Activated CD8-positive, alpha-beta memory T cell treated with anti-CD3 and anti-CD28 coated beads, Interleukin-2, amount 10 ng/mL, durations not matched to agents 7 days and 5 days (primary cell): ENCODE measurements at places on chromosomes 4 and X. TPM values are rescaled to one million over a fixed set of nuclear protein-coding genes. Genes with fewer than 3 reads are reported as not detected.

TBX22 gene
- total RNA-seq = not detected

PABPC1L2B gene
- total RNA-seq = not detected

SPATA4 gene
- not detected for total RNA-seq

GRCh38 chr4:130043732-130044160 is 947.8 kb downstream of the C4orf33 start:
- DNase-seq = no peak

- DNase-seq = no peak
Observed at GRCh38 chr4:153533387-153533786, 67.2 kb downstream of the TMEM131L start.
